Right cardiac atrium (tissue), 5 donors: ENCODE measurements at places on chromosomes 11 and 22. TPM values are rescaled to one million over a fixed set of nuclear protein-coding genes. Genes with fewer than 3 reads are reported as not detected.
A peak's percentile ranks its signal among the peaks of the same experiment; 100 is the strongest.

DNA sequence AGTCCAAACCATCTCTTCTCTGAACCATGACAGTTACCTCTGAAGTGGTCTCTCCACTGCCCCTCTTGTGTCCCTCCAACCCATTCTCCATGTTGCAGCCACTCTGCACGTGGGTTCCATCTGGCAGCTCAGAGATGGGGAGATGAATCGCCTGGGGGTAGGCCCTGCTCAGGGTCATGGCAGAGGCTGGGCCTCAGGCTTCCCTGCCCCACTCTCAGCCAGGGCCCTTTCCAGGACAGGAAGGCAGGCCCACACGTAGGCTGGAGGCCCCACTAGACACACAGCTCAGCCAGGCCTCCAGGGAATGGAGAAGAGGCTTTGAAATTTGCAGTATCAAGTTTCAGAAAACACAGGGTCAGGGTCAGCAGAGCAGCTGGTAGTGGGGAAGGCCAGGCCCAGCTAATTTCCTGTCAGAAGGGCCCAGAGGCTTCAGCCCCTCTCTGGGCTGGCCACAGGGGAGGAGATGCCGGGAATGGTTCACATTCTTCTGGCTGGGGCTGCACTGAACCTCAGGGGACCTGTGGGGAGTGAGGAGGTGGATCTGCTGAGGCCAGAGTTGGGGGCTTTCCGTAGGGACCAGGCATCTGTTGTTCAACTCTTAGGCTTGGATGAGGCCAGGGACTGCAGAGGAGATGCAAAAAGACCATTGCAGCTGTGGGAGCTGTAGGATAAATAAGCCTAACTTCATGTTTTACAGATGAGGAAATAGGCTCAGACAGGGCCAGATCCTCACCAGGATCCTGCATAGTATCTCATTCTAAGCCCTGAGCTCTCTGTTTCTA lies 101.6 kb downstream of the SWAP70 start:
- peak; percentile 68 for DNase-seq

GRCh38 chr11:93662175-93662570 lies 691 bp downstream of the CEP295 start:
- no peak for DNase-seq

- DNase-seq = no peak
Observed at GRCh38 chr22:39525658-39525975, 5.3 kb downstream of the ATF4 start.

The GGA1 gene
- polyA plus RNA-seq = 27.2 TPM

The MMP13 gene
- polyA plus RNA-seq = not detected
